ENCODE measurements at places on chromosomes 16 and 17.

- DNase-seq = no peak
These were observed 56.1 kb upstream of the TOX3 start for GRCh38 chr16:52603015-52603414.

GRCh38 chr16:144797-145252, 6.4 kb upstream of the NPRL3 start:
- no peak for DNase-seq

GRCh38 chr17:9271989-9272388, 250.7 kb downstream of the NTN1 start:
- DNase-seq = no peak

- no peak for DNase-seq
These were observed 415.1 kb upstream of the DYNLRB2 start for GRCh38 chr16:80125677-80126076.

- DNase-seq = peak; percentile 4
These were observed at the start of gene DNAH9 for GRCh38 chr17:11598274-11599221. Gene DNAH9, plus strand, starts transcription at chr17:11598470. Its CDS starts 29 bp downstream, at chr17:11598499.

DNA sequence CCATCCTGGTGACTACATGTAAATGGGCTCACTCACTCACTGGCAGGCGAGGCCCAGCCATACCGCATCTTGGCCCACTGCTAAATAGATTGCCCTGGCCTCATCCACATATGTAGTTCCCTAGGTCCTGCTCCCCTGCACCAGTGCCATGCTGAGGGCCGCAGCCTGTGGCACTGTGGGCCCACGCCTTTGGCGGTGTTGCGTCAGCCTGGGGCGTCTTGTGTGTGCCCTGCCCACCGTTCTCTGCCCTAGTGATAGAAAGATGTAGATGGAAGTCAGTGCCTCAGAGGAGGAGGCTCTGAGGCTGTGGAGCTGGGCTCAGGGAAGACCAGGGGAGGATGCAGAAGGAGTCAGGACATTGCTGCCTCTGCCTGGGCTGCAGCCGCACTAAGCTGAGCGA, 18.9 kb downstream of the C17orf75 start:
- no peak for DNase-seq

DNA sequence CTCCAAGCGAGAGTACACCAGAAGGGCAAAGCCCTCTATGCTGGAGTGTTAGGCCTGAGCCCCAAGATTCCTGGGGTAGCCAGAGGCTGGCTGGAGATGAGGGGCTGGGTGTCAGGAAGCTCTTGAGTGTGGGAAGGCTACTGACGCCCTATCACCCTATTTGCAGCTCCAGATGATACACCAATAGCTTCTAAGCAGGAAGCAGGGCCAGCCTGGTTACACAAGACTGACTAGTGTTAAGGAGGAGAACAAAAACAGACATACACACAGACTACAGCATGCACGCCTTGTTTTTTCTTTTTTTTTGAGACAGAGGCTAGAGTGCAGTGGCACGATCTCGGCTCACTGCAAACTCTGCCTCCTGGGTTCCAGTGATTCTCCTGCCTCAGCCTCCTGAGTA, 15.9 kb downstream of the POLR3K start:
- DNase-seq = no peak

- DNase-seq = no peak
These were observed 10.4 kb downstream of the MPRIP start for GRCh38 chr17:17052462-17053221.

GRCh38 chr16:66988197-66988788, at the start of gene CES4A:
Gene CES4A, plus strand, starts transcription at chr16:66988589. Its CDS starts 184 bp downstream, at chr16:66988773.
- no peak for DNase-seq

DNA sequence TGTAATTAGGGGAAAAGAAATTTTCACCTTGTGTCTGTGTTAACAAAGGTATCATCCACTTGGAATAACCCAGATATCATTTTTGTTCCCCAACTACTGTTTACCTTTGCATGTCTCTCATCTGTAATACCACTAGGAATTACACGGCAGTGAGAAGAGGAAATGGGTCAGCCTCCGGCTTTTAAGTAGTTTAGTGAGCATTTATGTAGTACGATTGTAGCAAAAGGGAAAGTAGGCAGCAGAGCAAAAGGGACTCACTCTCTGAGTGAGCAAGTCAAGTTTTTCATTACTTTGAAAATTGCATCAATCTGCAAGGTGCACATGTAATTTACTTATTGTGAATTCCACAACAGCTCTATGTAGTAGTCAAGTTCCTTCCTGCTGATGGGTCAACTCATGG, 11.2 kb downstream of the PHF12 start:
- DNase-seq = no peak

DNA sequence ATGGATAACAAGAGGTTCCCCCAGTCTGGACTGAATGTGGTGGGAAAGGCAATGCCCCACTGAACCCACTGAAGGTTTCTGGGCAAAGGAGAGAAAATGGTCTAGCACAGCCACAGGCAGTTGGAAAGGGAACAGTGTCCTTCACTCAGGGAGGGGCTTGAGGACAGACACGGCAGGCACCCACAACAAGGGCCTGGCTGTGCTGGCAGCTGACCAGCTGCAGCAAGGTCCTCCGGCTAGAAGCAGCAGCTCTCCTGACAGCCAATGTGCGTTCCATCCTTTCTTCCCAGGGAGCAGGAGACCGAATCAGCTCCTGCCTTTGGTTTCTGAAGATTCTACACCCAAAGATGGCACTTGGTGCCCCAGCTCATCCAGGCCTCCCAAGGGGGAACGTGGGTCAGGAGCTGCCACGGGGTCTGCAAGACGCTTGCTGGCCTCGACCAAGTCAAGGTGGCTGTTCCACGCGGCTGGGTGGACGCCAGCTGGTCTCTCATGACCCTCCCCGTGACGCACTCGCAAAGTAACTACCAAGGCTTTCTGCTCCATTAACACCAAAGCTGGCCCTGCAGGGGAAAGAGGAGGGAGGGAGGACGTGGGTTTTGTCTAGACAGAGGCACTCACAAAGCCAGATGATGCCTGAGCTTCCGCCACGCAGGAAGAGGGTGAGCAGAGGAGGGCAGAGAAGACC, 11.1 kb downstream of the ABR start:
- DNase-seq = no peak

DNA sequence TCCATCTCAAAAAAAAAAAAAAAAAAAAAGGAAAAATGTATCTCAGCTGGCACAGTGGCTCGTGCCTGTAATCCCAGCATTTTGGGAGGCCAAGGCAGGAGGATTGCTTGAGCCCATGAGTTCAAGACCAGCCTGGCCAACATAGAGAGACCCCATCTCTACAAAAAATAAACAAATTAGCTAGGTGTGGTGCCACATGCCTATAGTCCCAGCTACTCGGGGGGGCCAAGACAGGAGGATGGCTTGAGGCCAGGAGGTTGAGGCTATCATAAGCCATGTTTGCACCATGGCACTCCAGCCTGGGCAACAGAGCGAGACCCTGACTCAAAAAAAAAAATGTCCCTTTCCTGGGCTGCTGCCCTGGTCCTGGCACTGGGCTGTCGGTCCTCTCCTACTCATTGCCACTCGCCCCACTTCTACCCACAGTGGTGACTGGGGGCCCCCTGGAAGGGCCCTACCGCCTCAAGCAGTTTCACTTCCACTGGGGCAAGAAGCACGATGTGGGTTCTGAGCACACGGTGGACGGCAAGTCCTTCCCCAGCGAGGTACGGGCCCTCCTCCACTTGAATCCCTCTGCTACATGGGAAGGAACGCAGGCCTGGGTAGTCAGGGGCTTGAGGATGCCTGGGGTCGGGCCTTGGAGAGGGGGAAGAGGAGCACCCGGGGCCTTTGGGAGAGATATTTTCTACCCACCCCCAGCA, 6.1 kb downstream of the CA7 start:
- no peak for DNase-seq

DNA sequence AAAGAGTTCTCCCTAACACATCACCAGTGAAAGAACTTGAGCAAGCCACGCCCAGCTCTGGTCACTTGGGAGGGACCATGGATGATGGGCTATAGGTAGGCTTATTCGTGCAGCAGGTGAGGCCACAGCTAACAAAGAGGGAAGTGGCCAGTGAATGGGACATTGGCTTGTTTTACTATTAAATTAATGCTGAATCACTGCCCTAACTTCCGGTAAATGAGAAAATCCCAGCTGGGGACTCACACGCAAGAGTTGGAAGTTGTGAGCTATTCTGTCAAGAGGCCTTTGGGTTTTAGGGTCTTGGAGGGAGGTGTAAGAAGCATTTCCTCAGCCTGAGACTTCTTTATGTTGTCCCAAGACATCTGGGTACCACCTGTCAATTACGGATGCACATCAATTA, 315.3 kb downstream of the XYLT1 start:
- DNase-seq = no peak

Data from stimulated activated naive CD8-positive, alpha-beta T cell treated with anti-CD3 and anti-CD28 coated beads, Interleukin-15, amount 100 ng/mL, for 72 hours (primary cell).